ENCODE measurements at places on chromosomes 12 and 14.

GRCh38 chr14:59890676-59891075, 20.1 kb upstream of the RTN1 start:
- no peak for DNase-seq

- no peak for DNase-seq
These were observed 44.5 kb downstream of the ASCL4 start for GRCh38 chr12:107818984-107819383.

DNA sequence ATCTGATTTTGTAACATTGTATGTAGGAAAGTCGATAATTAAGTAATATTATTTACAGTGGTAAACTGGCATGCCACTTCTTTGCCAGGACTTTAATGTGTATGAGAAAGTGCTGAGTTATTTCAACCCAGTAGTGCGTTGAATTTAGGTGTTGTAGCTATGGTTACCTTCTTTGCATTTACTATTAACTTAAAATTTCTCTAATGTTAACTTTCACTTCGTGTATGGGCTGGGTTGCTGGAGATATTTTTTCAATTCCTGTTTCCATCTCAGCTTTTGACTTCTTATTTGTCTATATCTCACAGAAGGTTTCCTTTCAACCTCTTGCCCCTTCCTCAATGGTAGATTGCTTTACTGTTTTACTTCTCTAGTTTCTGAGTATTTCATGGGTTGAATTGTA, 1345.6 kb downstream of the FSCB start:
- DNase-seq: no peak

- DNase-seq: no peak
These were observed 56.5 kb downstream of the SUSD6 start for GRCh38 chr14:69667938-69668335.

DNA sequence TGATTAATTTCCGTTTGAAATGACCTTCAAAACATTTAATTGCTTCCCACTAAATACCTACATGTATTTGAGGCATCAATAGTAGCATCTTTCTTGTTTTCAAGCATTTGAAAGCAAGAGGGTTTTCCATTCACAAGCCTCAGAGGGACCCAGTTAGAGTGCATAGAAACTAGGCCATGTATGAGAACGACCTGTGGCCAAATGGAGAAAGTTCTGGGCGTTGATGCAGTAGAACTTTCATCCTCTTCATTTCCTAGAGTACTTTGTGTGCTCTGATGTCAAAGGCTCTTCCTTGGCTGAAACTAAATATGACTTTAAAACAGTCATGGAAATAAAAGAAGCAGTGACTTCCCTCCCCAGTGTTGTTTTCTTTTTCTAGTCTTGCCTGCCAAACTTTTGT, 944 bp upstream of the DHRS7 start:
- no peak for DNase-seq

DNA sequence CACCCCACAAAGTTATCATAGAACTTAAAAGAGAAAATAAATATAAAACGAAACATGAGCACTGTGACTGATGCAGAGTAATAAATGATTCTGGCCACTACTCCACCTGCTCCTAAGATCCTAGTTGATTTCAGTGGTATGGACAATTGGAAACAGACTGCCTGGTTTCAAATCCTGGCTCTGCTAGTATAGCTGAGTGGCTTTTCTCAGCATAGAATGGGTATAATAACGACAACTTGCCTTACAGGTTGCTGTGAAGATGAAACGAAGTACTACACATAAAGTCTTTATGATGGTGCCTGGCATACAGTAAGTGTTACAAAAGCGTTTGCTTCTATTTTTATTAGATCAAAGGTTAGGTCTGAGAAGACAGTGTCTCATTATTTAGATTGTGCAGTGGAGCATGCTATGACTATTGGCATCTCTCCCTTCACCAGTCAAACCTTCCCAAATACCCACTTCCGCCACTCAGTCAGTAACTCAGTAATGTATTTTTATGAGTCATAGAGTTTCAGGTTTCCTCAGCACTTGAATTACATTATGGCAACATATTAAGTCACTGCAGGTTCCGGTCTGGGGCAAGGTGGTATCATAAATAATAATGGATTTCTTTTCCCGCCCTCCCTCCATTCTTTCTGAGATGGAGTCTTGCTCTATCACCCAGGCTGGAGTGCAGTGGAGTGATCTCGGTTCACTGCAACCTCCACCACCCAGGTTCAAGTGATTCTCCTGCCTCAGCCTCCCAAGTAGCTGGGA, 29.7 kb upstream of the NR2C1 start:
- peak; percentile 76 for DNase-seq
